ENCODE measurements at places on chromosomes 2 and 18. TPM values are rescaled to one million over a fixed set of nuclear protein-coding genes. Genes with fewer than 3 reads are reported as not detected.

GRCh38 chr2:84885111-84885510 is 4.2 kb upstream of the TRABD2A start:
- no peak for DNase-seq

DNA sequence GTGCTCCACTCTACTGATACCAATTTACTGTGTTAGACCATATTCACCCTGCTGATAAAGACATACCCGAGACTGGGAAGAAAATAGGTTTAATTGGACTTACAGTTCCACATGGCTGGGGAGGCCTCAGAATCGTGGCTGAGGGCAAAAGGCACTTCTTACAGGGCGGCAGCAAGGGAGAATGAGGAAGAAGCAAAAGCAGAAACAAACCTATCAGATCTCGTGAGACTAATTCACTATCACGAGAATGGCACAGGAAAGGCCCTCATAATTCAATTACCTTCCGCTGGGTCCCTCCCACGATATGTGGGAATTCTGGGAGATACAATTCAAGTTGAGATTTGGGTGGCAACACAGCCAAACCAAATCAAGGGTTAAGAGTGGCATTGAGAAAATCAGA is 65.2 kb downstream of the LDLRAD4 start:
- DNase-seq: no peak

DNA sequence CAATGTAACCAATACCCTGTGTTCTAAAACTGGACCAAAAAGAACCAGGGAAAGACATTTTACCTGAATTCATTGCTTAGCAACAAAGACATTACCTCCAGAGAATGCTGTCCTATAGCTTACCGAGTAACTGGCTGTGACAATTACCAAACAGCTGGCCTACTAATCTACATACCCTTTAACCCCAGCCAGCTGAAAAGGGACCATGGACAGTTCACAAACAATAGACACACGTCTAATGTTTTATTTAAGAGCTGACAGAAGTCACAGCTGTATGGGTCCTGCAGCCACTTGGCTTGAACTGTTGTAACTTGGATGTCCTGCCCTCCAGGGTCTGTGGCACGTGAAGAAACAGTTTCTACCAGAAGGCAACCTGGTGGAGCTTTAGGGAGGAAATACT is 130.1 kb upstream of the EFEMP1 start:
- DNase-seq: no peak

- DNase-seq: no peak
Measured at GRCh38 chr18:31634331-31634713, 42.6 kb downstream of the TTR start.

GRCh38 chr2:45128580-45128997 is 119.3 kb upstream of the SIX2 start:
- peak; percentile 76 for DNase-seq

DNA sequence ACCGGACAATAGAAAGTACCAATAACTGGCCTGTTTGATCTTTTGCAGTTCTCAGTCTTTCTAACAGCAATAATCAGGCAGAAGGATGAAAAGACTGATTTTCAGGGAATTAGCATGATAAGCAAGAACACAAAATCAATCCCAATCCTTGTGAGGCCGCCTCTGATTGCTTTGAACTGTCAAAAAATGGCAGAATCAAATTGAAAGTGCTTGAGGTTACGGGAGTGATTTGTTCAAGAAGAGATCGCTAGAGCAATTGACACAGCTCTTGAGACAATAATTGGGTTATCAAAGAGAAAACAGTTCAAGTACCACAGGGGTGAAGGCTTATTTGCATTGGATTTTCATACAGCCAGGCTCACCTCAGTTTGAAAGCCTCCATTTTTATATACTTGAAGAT is 663.4 kb downstream of the ARHGAP15 start:
- DNase-seq: no peak

- no peak for DNase-seq
Measured at GRCh38 chr2:128423788-128424165, 105.1 kb upstream of the HS6ST1 start.

DNA sequence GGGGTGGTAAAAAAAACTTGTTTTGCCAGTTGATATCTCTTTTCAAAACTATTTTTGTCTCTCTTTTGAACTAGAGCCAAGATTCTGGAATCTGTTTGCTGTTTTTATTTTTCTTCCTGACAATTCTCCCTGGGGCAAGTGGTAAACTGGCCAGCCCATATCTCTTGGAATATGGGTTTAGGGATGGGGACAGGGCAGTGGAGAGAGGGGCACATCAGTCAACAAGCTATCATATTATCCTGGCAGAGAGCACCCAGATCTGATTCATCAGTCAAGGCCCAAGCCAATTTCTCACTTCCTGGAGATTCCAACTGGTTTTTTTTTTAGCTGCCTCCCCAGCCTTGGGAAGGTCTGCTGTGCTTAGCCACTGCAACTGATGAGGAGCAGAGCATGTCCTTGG is 52.3 kb downstream of the ARHGAP28 start:
- peak; percentile 59 for DNase-seq

DNA sequence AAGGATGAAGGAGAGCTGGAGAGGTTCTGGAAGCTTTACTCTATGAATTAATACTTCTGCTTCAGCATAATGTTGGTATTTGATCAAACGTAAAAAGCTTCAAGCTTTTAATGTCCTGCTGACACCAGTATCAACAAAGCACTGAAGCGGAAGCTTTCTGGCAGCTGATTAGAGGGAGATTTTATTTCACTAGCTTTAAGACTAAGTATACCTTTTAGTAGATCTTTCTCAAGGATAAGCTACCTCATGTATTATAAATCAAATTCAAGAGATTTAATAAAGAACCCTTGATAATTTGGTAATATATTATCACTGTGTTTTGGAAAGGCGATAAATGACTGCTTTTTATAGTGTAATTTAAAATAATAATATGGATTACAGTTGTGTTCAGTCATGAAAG is 128.0 kb upstream of the CD302 start:
- DNase-seq: no peak

- DNase-seq: no peak
Measured at GRCh38 chr2:62733546-62733945, 28.0 kb downstream of the EHBP1 start.

- no peak for DNase-seq
Measured at GRCh38 chr2:192196421-192197194, 1.9 kb upstream of the TMEFF2 start.

DNA sequence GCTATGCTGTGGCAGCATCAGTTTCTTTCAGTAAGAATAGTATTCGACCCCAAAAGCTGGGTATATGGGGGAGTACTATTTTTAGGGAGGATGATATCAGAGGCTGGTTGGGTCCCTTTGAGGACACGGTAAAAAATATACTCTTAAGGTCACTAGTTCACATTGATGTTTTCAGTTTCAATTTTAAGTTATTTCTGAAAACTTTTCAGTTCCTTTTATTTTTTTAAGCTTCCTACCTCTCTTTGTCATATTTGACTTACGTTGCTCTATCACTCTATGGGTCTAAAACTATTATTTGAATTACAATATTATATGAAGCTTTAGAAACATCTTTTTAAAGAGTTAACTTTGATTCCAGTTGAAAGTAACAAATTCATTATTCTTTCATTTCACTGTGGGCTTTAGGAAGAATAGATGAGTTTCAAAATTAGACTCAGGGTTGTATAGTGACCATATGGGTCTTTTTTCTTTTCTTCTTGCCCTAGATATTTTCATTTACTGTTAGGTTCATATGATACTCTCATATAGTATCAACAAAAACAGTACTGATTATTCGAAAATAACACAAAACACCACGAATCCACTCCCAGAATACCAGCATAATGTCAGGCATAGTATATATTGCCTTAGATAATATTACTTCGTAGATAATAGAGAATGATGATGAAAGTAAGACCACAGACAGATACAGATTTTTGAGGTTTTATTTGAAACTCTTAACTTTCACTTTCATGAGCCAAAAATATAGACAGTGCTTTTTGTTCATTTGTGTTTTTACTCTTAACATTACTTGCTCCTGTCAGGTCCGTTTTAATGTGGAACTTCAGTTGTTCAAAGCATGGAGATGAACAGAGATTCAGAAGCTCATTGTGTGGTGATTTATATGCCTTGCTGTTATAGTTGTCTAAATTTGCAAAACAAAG is 9.8 kb downstream of the RMDN2 start:
- DNase-seq: no peak

- DNase-seq: no peak
Measured at GRCh38 chr2:154480521-154480920, 218.0 kb upstream of the KCNJ3 start.

GRCh38 chr2:145495590-145495989 is 975.7 kb upstream of the ZEB2 start:
- DNase-seq: no peak

DNA sequence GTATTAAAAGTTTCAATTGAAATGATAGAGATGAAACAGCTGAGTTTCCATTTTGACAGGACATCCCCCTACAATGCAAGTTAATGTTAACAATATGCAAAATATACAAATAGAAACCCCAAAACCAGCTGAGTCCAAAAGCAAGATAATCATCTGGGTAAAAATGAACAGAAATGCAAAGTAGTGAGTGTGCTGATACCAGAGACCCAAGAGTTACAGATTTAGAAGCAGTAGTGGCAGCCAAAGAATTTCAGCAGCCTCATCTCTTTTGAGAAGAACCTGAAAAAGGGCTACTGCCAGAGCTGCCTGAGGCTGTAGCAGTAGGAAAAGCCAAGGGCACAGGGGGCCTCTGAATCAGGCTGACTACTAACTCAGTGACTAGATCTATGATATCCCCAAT is 82.6 kb downstream of the THADA start:
- DNase-seq: no peak

- DNase-seq: no peak
Measured at GRCh38 chr2:37070931-37071330, 13.2 kb downstream of the HEATR5B start.

DNA sequence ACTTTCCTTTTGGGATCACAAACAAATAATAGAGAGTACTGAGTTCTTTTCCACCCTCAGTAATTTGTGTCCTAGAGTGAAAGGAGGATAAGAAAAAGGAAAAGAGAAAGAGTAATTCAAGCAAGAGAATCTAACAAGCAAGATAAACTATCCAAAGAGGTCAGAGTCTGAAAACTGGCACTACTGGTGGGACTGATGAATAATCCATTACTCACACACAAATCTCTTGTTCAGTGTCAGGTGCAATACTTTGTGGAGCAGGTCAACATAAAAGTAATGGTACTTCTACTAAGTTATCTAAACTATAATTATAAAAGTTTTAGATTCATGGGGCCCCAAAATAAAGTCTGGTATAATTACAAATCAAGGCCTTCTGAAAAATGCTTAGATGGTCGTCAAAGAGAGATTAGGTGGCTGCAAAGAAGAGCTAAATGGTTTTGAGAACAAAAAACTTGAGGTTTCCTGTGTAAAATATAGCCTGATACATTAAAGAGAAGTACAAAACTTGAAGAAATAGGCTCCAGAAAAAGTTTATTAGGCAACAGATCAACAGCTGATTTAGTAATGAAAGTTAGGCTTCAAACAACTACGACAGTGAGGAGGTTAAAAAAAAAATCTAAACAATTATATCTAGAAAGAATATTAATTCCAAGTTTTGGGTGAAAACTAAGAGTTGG is 109.4 kb downstream of the BAZ2B start:
- DNase-seq: no peak

- DNase-seq: no peak
Measured at GRCh38 chr2:9004338-9005204, 1.1 kb upstream of the MBOAT2 start.

DNA sequence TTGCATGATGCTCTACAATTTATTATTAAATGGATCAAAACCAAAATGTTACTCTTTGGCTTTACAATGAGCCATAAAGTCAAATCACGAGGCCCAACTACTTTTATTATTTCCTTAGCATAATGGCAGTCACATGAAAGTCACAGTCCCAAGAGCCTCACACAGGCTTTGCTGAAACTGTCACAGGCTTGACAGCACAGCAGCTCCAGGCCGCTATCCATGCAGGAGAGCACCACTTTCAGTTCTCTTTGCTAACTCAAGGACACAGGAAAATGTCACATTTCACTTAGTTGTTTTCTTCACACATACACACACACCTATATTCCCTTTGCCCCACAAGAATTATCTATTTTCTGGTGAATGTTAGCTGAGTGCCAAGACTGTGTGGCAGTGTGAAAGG is 11.1 kb upstream of the MSGN1 start:
- no peak for DNase-seq

DNA sequence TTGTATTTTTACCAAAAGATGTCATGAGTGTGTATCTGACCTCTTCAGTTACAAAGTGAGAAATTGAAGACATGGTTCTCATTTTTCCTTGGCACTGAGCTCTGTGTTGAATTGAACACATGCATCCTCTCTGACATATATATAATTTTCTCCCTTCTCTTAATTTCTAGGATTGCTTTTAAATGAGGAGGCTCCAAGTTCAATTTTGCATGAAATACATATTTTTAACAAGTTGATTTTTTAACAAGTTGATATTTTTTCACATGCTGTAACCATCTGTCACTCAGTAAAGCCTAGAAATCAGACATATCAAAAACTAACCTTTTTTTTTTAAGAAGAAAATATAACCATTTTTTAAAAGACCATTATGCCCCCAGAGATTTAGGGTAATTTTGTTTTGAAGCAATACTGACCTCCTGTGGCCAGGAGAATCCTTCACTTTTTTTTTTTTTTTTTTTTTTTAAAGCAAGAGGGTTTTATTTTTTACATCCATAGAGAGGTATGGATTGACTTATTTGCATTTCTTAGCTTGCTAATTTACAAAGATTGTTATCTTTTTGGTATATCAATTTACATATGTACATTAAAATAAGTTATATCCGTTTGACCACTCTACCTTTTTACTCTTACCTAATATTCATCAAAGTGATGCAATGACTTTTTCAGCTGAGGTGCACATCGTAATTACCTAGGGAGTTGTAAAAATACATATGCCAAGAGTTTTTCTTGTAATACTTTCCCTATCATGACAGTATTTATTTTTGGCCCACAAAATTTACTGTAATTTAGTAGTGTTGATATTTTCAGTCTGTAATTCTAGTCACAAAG is 161.8 kb downstream of the SOCS6 start:
- no peak for DNase-seq

DNA sequence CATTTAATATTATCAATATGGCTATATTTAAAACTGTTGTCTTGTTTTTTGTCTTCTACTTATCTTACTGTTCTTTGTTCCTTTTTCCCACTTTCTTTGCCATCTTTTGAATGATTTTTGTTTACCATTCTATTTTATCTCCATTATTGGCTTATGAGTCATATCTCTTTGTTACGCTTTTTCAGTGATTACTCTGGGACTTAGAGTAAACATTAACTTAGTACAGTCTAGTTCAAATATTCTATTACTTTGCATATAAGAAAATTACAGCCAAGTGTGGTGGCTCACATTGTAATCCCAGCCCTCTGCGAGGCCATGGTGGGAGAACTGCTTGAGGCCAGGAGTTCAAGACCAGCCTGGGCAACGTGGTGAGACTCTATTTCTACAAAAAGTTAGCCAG is 26.1 kb downstream of the ADCY3 start:
- no peak for DNase-seq

MARCO gene
- not detected for total RNA-seq

DTNA gene
- 0.22 TPM for total RNA-seq

TXNDC2 gene
- total RNA-seq: 0.33 TPM

FZD7 gene
- total RNA-seq: 23.6 TPM

GKN1 gene
- total RNA-seq: not detected

RRM2 gene
- 33.2 TPM for total RNA-seq

PXDN gene
- total RNA-seq: 346 TPM

ERICH2 gene
- not detected for total RNA-seq

TLX2 gene
- total RNA-seq: 0.07 TPM

MFSD2B gene
- total RNA-seq: not detected
